HT-29 (cell line): ENCODE measurements at places on chromosomes 1 and 21. TPM values are rescaled to one million over a fixed set of nuclear protein-coding genes. Genes with fewer than 3 reads are reported as not detected.

DNA sequence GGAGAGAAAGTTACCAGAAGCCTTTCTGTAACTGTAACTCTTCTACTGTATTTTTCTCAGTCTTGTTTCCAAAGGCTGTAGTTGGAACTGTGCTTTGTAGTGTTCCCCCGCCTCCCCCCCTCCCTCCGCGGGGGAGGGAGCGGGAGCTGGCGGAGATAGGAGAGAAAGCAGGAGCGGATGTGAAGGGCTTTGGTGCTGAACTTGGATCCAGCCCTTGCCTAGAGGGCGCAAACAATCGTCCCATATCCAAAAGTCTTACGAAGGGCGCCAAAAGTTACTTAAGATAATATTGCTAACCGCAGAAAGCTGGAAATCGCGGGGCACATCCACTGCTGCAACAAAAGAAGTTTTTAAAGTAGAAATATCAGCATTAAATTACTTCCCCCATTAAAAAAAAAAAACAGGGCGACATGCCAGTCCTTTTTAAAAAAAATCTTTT, 2.4 kb upstream of the NFIA start:
- DNase-seq, result peak; percentile 68

Gene RNPEP
- 131 and 140 TPM in 2 replicates for total RNA-seq

DNA sequence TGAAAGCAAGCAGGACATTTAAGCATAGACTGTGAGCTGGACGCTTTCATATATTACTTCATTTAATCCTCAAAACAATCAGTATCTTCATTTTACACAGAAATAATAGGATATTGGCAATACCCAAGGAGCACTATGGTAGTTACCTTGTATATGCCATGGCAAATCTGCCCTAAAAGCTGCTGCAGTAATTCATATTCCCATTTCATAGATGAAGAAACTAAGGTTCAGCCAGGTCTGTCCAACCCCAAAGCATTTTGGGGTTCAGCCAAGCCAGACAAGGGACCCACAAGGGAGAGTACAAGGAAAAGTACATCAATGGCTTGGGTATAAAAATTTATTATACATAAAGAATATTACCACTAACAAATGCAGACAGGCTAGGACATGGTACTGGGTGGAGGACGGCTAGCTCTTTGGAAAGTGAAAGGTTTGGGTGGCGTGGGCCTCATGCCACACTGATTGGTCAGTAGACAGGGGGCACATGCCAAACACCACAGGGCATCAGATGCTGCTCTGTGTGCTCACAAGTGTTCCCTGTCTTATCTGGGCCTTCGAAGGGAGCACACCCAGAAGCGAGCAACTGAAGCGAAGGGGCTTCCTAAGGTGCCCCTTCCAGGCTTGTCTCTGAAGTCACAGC, 23.9 kb upstream of the PTAFR start:
- DNase-seq, result no peak

DNA sequence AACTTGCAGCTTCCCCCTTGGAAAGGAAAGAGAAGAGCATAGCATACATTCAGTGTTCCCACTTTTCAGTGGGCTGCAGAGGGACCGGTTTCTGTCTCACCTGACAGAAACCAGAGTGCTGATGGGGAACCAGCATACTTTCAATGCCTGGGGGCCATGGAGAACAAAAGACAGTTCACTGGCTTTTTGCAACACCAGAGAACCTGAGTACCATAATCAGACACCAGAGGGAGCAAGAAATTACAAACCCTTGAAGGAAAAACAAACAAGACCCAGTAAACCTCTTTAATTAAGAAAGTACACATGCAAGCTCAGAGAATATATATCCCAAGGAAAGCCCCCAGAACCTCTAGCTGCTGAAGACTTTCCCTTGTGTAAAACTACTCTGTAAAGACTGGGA, 51.1 kb downstream of the CSMD2 start:
- peak; percentile 32 for DNase-seq

GRCh38 chr1:161304927-161305866, 4.6 kb downstream of the MPZ start:
- no peak for DNase-seq

DNA sequence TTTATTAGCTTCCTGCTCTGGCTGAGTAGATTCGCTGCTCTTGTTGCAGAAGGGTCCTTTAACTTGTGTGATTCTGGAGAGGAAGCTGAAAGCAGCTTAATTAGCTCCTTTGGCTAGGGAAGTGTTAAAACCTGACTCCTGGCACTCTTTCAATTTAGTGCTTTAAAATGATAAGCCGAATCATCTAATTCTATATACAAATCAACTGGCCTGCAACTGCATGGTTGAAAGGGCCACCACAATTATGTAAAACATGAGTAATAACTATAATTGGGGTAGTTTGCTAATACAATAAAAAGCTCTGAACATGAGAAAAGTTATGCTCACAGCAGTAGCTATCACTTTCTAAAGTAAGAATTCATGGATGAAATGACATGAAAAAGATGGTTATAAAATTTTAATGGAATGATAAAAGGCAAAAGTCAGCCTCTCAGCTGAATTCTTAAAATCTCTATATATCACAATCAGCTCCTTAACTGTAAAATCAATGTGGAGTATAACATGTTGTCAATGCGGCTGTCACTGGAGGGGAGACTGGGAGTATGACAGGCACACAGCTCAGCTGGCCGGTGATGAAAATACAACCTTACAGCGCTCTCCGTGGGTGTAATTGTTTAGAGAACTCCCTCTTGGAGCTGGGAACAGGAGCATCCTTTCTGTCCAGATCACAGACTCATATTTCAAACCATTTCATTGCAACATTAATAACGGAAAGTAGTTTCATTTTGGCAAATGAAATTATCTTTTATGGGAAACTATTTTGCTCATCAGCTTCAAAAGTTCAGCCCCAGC, 324.4 kb downstream of the KCTD3 start:
- DNase-seq, result no peak

Gene C4BPA
- total RNA-seq, result 0.18 and 1.1 TPM in 2 replicates

Gene NCMAP
- total RNA-seq, result 1.8 and 2.0 TPM in 2 replicates

DNA sequence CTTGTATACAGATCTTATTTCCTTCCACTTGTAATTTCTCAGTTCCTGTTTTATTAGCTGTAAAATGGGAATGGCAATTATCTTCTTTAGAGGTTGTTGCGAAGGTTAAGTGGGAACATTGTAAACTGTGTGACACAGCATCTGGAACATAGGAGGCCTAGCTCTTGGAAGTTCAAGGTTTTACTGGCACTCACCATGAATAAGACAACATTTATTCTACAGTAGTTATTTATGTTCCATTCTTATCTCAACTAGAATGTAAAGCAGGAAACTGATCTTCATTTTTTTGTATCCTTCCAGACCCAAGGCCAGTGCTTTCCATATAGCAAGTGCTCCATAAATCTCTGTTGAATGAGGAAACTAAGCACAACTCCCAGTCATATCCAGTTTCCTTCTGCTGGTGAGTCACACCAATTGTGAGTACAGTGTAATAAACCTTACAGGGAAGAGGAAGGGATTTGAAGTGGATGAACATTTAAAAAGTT, 1.4 kb downstream of the BCL10 start:
- peak; percentile 69 for DNase-seq

GRCh38 chr1:98057236-98057910, 136.5 kb upstream of the DPYD start:
- no peak for DNase-seq

GRCh38 chr1:3037281-3038040, 16.2 kb downstream of the ACTRT2 start:
- no peak for DNase-seq

Gene BARHL2
- total RNA-seq, result not detected in 2 replicates

DNA sequence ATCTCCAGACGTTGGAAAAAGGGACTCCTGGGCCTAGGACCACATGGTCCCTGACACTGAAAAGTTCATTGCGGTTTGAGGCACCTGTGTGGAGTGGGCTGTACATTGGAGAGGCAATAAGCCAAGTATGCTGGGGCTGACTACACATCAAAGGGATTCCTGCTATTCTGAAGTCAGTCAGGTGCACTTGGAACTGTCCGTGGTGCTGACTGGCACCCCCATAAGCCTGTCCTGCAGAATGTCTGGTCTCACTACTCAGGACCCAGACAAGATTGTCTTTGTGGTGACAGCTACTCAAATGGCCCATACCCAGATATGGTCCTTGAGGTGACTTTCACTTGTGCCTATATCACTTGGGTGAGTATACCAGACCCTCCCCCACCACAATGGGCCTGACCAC, 150.6 kb downstream of the RWDD3 start:
- peak; percentile 55 for DNase-seq

GRCh38 chr1:115869064-115869463, 28.1 kb upstream of the NHLH2 start:
- no peak for DNase-seq

- no peak for DNase-seq
These were observed 180.0 kb downstream of the KAZN start for GRCh38 chr1:14778541-14778897.

Gene OVAAL
- not detected in 2 replicates for total RNA-seq

DNA sequence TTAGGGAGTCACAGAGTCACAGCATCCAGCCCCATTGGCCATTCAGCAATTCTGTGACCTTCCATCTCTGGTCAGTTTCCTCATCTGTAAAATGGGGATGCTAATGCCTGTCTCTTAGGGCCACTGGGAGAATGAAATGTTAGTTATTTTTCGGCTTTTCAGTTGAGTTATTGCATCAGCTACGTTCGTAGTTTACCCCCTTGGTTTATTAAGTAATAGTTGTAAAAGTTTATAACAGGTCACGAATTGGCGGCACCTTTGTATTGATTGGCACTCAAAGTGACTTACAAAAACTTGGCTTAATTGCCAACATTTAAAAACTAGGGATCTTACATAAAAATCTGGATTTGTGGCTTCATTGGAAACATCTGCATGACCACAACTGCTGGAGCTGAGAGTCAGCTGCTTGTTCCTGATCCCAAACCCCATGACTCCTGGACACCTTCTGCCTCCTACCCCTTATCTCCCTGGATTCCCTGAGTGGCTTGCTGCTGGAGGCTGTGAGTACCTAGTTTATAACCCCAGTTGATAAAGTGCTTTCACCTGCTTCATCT, 23.0 kb upstream of the SLC1A7 start:
- no peak for DNase-seq

GRCh38 chr1:15797614-15798390, 9.6 kb downstream of the UQCRHL start:
- no peak for DNase-seq

DNA sequence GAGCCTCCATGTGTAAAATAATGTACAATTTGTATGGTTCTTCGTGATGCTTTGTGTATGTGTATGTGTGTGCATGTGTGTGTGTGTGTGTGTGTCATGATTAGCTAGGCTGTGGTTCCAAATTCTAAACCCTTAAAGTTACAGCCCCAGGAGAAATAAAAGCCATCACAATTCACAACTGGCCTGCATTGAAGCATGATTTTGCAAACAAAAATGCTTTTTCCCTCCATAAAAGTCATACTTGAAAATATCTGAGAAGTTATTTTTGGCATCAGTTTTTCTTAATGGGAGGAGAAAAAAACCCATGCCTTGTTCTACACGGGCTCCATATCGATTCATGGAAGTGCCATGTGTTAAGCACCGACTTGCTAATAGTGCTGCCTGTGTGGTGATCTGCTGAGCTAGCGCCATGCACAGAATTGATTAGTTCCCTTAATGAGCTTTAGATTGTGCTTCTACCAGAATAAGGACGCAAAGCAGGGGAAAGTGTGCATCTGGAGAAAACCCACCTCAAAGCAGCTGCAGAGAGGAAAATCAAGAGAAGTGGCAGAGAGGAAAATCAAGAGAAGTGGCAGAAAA, 207.3 kb downstream of the DSCAM start:
- DNase-seq, result no peak

Gene C1orf56
- 2.4 and 3.1 TPM in 2 replicates for total RNA-seq

Gene KRTAP11-1
- total RNA-seq, result not detected in 2 replicates

GRCh38 chr1:162080472-162081015, 11.1 kb downstream of the NOS1AP start:
- no peak for DNase-seq

DNA sequence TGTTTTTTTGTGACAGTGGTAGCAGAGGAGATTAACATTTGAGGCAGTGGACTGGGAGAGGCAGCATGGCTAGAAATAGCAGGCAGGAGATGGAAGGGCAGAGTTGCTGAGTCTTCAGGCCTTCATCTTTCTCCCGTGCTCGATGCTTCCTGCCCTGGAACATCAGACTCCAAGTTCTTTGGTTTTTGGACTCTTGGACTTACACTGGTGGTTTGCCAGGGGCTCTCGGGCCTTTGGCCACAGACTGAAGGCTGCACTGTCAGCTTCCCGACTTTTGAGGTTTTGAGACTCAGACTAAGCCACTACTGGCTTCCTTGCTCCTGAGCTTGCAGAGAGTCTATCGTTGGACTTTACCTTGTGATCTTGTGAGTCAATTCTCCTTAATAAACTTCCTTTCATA, 24.2 kb upstream of the LEFTY2 start:
- DNase-seq, result no peak

- DNase-seq, result no peak
These were observed 90.8 kb upstream of the SLC25A33 start for GRCh38 chr1:9448132-9449109.

Gene CADM3
- total RNA-seq, result not detected in 2 replicates

DNA sequence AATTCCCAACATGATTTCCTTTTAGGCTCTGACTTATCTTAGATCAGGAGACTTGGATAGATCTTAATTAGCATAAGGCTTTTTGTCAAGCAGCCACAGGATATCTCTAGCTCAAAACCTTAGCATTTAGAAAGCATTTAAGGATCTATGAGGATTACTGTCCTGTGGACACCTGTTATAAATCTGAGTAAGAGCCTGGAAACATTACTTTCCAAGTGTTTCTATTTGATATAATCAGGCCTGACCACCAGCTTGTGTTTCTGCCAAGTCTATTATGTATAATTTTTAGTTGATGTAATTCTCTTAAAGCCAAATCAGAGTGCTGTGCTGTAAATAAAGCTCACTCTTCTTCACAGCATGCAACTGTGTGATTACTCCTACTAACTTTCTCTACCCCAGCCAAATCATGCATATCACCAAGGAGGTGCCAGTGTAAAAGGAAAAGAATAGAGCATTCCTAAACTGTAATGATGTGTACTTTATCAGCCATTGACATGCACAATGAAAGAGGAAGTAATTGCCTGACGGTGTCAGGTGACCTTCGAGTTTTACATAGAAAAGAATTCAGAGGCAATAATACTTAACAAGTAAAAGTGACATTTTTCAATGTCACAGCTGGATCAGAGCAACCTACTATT, 309.9 kb upstream of the PRMT6 start:
- no peak for DNase-seq

DNA sequence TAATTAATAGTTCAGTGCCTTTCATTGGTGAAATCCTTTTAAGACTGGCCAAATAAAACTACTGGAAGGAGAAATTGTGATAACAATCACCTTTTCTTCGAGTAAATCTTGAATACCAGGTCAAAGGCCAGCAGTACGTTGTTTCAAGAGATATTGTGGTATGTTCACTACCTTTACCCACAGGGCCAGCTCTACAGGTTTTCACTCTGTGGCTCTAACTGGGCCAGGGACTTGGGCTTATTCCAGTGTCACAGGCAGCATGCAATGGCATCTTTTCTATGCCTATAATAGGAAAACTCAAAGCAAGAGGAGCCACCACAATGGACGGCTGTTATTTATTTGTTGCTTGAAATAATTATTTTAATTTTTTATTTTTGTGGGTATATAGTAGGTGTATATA, 26.8 kb upstream of the LRIF1 start:
- no peak for DNase-seq

DNA sequence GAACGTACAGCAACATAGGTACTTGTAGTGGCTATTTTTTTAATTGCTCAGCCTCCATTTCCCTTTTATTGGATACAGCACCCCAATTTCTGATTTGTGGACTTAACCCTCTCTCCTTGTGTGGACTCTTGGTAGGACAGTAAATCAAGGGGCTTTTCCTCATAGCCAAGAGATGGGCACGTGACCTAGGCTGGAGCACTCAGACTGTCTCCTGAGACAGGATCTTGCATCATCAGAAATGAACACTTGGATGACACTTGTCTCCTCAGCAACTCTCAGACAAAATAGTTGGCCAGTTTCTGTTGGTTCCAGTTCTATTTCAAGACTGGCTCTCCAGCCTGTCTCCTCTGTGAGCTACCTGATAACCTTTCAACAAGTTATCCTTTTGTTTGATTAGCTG, 112.9 kb upstream of the ZNF678 start:
- no peak for DNase-seq
